ENCODE measurements at places on chromosomes 7 and 10.

DNA sequence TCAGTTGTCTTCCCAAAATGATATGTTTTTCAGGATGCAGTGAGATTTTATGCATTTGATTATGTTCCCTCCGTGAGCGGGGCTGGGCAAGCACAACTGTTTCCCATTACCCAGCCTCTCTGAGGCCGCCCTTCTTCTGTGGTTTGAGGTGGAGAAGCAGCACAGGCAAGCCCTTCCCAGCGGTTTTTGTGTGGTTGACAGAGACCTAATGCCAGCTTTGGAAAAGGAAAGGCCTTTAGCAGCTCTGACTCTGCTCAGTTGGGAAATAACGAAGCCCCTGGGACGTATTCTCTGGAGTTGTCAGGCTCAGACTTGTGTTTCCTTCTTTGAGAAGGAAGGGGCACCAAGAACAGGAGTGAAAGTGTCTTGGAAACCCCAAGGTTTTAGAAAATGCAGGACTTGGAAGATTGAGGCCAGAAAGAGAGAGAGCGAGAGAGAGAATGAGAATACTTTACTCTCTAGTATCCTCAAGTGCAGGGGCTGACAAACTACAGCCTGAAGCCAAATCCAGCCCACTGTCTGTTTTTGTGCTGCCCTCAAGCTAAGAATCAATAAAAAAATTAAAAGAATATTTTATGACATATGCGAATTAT is 20.6 kb upstream of the PDCD4 start:
- DNase-seq, result no peak

DNA sequence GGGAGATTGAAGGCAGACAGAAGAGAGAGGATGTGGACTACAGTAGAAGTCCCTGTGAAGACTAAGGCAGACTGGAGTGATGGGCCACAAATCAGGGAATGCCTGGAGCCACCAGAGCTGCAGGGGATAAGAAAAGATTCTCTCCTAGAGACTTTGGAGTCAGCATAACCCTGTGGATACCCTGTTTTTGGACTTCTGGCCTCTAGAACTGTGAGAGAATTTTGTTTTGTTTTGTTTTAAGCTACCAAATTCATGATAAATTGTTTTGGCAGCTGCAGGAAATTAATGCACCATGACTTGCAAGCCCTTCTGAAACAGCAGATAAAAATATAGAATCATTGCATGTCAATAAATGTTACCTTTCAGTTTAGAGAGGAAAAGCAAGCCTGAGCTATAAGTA is 41.3 kb downstream of the INHBA start:
- DNase-seq, result no peak

GRCh38 chr7:110938165-110938564 is 152.8 kb upstream of the LRRN3 start:
- no peak for DNase-seq

GRCh38 chr7:129210989-129211312 is 13.9 kb upstream of the AHCYL2 start:
- DNase-seq, result no peak

DNA sequence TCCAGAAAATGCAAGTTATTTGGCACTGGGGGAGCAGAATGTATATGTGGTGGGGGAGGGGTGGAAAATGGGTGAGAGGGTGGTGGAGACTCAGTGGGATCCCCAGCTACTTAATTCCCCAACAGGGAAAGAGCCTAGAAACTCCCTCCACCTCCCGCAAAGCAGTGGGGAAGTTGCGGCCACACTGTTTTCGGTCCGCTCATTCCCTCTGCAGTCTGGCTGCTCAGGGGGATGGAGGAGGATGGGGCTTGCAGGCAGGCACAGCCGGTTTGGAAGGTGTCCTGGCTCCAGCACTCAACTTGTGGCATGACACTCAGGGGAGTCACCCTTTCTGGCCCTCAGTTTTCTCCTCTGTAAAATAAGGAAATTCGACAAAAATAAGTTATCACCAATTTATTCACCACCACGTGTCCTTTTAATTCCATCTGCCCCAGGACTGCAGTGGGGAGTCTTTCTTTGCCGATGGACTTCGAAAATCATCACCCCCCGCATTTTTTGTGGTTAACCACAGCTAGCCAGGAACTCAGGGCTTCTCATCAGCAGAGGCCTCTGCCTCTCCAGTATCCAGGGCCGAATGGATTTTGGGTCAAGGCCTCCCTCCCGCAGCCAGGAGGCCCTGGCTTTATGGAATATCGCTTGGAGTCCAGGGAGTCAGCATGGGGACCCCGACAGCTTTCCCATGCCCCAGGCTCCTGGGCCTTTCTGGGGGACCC is 1.6 kb upstream of the HTRA1 start:
- DNase-seq, result no peak

GRCh38 chr10:26213157-26213800 is 3.3 kb upstream of the GAD2 start:
- DNase-seq, result no peak

DNA sequence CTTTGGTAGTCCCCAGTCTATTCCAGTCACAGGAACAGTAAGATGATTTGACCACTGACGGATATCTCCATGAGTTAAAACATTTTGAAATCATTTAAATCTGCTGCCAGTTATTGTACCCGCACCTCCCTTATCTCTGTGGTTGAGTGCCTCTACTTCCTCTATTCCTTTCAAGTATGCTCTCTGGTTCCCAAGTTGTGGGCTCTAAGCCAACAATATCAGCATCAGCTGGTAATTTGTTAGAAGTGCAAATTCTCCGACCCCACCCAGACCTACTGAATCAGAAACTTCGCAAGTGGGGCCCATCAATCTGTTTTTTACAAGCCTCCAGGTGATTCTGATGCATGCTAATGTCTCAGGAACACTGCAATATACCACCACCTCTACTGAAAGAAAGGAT is 235.5 kb downstream of the CCSER2 start:
- no peak for DNase-seq

GRCh38 chr10:71821909-71822763 is 28.9 kb downstream of the PSAP start:
- no peak for DNase-seq

DNA sequence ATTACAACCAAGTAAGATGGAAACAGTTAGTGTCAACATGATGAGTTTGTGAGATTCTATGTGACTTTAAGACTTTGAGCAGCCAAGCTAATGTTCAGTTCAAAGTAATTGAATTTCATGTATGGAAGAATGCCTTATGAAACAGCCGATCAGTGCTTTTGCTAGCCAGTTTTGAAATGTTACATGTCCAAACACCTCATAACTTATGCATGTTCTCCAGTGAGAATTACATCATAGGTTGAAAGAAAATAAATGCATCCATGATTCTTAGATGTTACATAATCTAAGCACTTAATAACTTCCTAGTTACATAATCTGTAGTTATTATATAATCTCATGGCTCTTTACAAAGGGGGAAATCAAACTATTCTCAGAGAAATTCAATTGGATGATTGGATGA is 211.3 kb downstream of the BICC1 start:
- no peak for DNase-seq

- no peak for DNase-seq
Measured at GRCh38 chr7:18352339-18353255, 143.0 kb upstream of the HDAC9 start.

DNA sequence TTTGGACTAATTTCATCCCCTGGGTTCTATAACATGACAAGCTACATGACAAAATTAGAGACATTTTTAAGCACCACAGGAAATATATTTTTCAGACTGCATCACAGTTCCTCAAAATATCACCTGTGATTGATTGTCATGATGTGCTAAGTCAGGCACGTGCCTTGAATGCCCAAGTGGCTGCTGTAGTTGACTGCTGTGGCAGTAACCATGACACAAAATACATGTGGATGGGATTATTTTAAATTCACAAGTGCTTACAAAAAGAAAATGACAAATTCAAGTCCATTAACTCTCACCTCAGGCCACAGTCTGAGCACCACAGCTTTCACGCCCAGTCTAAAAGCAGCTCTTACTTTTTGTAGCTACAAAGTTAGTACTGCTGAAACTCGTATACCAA is 45.5 kb downstream of the TNPO3 start:
- peak; percentile 71 for DNase-seq

DNA sequence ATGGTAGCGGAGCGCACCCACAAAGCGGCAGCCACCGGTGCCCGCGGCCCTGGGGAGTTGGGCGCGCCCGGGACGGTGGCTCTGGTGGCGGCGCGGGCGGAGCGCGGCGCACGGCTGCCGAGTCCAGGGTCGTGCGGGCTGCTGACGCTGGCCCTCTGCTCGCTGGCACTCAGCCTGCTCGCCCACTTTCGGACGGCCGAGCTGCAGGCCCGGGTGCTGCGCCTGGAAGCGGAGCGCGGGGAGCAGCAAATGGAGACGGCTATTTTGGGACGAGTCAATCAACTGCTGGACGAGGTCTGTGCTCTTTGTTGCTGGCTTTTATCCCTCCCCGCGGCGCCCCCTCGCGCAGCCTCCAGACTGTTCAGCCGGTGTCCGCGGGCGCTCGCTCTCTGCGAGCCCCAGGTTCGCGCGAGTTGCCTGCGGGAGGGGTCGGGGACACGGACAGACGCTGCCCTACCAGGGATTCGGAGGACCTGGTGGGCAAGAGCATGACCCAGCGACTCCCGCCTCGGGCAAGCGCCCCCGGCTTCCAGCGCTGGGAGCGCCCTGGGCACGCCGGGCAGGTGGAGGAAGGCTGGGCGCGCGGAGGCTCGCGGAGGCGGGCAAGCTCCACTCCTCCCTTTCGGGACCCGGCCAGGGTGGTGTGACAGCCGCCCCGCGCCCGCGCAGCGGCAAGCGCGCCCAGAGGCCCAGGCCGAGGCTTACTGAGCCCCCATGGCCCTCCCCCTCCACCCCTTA is 887 bp downstream of the COL13A1 start:
- DNase-seq, result no peak

- DNase-seq, result peak; percentile 4
Measured at GRCh38 chr7:98051118-98051744, 55.4 kb upstream of the LMTK2 start.

DNA sequence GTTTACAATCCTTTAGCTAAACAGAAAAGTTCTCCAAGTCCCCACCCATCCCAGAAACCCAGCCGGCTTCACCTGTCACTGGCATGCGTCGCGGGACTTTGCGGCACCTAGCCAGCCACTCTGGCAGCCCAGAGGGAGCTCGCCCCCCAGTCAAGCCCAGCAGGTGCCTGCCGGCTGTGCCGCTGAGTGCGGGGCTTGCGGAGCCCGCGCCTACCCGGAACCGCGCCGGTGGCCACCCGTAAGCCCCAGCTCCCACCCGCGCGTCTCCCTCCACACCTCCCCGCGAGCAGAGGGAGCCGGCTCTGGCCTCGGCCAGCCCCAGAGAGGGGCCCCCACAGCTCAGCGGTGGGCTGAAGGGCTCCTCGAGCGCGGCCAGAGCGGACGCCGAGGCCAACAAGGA is 446.1 kb downstream of the GRM8 start:
- no peak for DNase-seq

GRCh38 chr10:13528875-13529713 is at the start of gene BEND7:
Gene BEND7 (minus strand): TSS chr10:13529014. CDS start chr10:13528533, 481 bp downstream.
- DNase-seq, result no peak

DNA sequence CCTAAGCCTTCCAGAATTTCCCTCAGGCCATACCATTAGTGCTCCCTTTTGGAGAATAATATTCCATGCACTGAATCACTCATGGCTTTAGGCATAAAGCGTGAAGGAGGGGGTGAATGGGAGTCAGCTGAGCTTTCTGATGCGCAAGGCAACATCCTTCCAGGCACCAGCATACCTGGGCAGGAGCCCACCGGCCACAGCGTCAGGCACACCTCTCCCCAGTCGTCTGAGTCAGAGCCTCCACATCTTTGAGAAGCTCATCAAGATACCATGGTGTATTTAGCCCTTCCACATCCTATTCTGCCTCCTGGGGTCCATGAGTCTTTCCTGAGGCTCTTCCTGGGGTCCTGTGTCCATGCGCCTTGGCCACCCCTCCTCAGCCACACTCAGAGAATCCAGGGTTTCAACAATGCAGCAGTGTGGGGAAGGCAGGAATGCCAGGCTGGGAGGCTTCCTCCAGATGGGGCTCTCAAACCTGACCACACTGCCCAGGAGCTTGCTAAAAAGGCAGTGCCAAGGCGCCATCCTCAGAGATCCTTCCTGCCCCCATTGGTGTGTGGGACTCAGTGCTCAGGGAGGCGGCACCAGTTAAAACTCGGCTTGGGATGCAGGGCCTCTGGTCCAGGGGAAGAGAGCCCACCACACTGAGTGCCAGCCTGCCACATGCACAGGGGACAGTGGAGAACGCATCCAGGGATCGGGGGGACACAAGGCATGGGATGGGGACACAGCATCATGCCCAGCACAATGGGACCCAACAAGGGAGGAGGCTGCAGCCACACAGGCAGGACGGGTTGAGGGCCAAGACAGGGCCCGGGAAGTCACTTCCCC is 31.6 kb downstream of the RASGEF1A start:
- no peak for DNase-seq

DNA sequence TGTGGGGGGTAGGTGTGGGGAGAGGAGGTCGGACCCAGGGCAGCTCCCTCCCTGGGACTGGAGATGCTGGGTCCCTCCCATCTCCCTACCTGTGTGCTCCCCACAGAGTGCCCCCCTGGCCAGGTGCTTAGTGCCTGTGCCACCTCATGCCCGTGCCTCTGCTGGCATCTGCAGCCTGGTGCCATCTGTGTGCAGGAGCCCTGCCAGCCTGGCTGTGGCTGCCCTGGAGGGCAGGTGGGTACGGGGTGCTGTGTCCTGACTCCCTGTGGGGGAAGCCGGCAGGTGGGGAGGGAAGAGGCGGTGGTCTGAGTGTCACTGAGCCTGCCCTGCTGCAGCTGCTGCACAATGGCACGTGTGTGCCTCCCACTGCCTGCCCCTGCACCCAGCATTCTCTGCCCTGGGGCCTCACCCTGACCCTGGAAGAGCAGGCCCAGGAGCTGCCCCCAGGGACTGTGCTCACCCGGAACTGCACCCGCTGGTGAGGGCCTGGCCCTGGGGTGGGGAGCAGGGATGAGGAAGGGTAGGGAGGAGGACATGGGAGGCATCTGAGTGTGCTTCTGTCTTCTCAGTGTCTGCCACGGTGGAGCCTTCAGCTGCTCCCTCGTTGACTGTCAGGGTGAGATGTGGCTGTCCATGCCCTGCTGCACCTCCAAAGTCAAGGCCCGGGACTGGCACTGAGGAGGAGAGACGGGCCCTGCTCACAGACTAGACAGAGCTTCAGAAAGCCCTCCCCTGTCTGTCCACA is 11.7 kb upstream of the ZNF862 start:
- DNase-seq, result no peak

DNA sequence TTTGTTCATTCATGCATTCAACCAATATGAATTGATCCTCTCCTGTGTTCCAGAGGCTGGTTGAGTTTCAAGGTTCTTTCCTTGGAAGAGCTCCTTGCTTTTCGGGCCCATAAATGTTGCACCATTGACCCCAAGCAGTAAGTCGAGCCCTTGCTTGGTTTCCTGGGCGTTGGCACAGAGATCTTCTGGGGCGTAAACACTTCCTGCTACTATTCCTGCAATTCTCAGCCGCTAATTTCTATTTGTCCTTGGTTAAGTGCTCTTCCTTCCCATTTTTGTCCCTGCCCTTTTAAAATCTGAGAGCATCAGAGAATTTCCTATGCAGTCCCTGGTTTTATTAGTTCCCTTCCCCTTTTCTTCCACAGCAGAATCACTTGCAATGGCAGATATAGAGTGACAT is 44.1 kb upstream of the ADRB1 start:
- no peak for DNase-seq

- no peak for DNase-seq
Measured at GRCh38 chr7:84847790-84848189, 339.1 kb downstream of the SEMA3D start.

- no peak for DNase-seq
Measured at GRCh38 chr7:84049071-84049836, 145.3 kb downstream of the SEMA3A start.
